Stimulated activated CD8-positive, alpha-beta memory T cell treated with anti-CD3 and anti-CD28 coated beads, Interleukin-4, amount 100 ng/mL, for 24 hours (primary cell): ENCODE measurements at places on chromosomes 1 and 21.

DNA sequence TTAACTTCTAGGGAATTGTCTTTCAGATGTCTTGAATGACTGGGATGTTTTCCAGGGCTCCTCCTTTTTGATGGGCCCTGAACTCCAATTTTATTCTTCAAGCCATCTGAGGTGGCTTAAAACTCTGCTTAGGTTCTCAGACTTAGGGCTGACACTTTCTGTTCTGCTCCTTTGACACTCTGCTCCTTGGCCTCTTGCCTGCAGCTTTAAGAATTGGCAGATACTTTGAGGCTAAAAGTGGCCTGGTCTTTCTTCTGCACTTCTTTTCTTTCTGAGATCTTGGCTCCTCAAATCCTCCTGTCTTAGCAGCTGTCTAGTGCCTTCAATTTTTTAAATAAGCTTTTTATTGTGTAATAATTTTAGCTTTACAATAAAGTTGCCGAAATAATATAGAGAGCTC, 294.6 kb downstream of the RPS6KC1 start:
- no peak for DNase-seq

DNA sequence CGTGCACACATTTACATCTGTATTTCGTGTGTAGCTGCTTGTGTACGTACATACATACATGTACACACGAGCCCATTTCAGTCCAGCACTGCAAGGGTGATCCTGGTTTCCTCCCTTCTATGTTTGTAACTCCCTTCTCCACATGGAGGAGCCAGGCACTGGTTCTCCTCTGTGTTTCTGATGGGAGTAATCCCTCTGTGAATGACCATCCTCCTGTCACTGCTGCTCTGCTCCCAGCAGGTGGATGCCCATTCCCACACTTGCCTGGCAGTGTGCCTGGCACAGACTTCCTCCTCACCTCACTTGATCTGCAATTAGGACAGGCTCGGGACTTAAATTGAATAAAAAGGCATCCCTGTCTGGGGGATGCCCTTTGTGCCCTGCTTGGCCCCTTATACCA, 37.1 kb downstream of the TRAPPC10 start:
- DNase-seq, result no peak

DNA sequence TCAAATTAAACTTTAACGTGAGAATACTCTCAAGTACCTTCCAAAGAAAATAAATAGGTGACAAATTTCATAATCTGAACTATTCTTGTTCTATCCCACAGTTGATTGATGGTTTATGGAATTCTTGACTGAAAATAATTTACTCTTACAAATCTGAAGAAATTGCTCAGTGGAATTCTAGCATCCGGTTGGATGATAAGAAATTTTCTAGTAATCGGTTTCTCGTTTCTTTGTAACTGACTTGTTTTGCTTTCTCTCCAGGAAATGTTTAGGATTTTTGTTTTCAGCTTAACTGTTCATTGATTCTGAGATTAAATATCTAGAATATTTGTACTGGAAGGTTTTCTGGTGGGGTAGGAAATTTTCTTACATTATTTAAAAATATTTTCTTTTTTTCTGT, 558.9 kb upstream of the ADAMTS5 start:
- DNase-seq, result no peak

- no peak for DNase-seq
Observed at GRCh38 chr1:184188037-184188436, 136.5 kb downstream of the TSEN15 start.

DNA sequence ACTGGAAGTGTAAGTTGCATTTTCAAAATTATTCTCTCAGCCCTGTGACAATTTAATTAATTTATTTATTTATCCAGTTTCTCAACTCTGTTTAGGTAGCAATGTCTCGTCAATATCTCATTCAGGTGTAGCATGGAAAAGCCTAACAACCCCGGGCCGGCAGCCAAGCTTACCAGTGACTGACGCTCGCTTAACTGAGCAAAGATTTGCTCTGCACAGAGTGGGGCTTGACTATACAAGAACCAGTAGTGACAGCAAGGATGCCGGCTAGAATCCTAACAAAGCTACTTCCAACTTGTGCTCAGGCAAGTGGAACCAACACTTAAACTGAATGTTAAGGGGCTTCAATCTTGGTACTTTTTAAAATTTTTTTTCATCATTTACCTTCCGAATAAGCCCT, 80.9 kb upstream of the ESRRG start:
- no peak for DNase-seq

- no peak for DNase-seq
Observed at GRCh38 chr1:81358151-81358550, 442.6 kb upstream of the ADGRL2 start.

DNA sequence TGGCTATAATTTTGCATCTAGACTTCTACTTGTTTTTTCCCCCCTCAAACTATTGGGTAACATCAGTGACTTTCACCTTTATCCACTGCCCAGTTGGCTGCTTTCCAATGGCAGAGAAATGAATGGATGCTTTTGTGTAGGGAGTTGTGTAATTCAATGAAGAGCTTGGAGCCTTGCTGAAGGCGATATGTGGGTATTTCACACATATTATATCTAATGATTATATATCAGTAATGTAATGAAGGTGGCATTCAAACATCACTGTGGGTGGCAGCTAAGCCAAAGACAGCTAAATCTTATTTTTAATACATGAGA, 81.2 kb downstream of the TGFB2 start:
- no peak for DNase-seq

GRCh38 chr1:109901141-109901523, 9.5 kb upstream of the CSF1 start:
- DNase-seq, result no peak

DNA sequence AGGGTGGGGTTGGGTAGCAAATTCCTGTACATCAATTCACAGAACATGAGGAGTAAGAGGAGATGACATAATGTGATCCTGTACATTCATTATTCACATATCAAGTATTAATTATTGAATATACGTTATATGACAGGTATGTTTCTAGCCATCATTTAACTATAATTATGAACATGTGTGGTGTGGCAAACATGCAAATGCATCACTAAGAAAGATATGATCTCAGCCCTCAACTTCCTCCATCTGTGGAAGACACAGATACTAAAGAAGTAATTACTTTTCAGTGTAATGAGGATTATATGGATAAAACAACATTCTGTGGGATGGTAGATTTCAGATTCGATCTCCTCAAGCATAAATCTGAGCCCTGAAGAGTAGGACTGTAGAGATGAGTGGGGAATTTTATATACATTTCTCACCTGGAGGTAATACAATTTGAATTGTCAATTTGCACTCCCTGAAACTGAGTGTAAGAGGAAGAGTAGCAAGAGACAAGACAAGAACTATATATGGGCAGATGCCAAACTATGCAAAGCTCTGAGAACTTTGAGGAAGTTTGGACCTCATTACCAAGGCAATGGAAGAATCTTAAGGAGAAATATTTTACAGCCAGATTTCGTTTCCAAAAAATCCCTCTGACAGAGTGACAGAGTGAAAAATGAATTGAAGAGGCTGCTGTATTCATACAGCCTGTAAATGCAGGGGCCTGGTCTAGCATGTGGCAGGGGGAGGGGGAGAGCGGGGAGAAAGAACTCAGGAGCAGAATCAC, 275.5 kb downstream of the TPR start:
- no peak for DNase-seq

GRCh38 chr1:37721565-37721964, 29.2 kb downstream of the CDCA8 start:
- no peak for DNase-seq

DNA sequence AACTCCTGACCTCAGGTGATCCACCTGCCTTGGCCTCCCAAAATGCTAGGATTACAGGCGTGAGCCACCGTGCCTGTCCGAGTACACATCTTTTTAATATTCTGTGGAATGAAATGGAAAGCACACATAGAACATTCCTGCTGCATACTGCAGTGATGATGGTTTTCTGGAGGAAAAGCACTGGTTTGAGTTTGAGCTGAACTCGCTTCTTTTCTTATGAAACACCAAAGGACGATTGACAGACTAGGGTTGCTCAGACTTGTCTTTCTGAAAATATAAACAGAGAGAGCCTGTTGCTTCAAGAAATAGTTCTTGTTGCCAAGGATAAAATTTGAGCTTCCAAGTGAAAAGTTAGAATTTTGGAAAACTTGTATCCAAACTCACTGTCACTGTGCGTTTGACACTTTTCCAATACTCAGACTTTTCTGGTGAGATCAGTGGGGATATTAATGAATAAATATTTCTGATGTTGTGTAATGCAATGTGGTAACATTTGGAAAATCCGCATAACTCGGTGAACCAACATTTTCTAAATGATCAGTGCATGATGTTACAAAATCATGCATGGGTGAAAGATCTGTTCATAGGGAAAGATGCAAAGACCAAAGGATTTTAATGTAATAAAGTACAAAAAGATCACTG, 15.0 kb upstream of the ERMAP start:
- DNase-seq, result no peak

- DNase-seq, result no peak
Observed at GRCh38 chr21:15275615-15276235, 210.9 kb upstream of the NRIP1 start.

DNA sequence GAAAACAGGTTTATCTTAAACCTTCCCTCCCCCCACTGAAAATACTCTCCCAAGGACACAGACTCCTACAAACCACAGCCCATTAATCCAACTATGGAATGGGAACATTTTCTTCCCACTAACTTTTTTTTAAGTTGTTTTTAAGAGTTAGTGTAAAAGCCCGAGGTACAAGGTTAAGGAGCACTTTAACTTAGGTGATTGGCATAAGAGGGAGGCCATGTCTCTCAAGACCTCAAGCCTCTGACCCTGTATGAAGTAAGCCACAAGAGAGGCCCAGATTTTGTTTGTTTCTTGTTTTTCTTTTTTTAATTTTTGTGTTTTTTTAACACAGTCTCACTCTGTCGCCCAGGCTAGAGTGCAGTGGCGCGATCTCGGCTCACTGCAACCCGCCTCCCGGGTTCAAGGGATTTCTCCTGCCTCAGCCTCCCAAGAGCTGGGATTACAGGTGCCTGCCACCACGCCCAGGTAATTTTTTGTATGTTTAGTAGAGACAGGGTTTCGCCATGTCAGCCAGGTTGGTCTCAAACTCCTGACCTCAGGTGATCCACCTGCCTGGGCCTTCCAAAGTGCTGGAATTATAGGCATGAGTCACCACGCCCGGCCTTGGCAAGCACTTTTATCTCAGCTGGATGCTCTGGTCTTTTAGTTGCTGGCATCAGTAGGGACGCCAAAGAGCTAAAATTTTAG, 14.4 kb downstream of the ARMH1 start:
- no peak for DNase-seq

GRCh38 chr1:14924455-14925331, 228.9 kb upstream of the TMEM51 start:
- DNase-seq, result no peak

- DNase-seq, result no peak
Observed at GRCh38 chr1:64584479-64584878, 114.5 kb downstream of the CACHD1 start.

DNA sequence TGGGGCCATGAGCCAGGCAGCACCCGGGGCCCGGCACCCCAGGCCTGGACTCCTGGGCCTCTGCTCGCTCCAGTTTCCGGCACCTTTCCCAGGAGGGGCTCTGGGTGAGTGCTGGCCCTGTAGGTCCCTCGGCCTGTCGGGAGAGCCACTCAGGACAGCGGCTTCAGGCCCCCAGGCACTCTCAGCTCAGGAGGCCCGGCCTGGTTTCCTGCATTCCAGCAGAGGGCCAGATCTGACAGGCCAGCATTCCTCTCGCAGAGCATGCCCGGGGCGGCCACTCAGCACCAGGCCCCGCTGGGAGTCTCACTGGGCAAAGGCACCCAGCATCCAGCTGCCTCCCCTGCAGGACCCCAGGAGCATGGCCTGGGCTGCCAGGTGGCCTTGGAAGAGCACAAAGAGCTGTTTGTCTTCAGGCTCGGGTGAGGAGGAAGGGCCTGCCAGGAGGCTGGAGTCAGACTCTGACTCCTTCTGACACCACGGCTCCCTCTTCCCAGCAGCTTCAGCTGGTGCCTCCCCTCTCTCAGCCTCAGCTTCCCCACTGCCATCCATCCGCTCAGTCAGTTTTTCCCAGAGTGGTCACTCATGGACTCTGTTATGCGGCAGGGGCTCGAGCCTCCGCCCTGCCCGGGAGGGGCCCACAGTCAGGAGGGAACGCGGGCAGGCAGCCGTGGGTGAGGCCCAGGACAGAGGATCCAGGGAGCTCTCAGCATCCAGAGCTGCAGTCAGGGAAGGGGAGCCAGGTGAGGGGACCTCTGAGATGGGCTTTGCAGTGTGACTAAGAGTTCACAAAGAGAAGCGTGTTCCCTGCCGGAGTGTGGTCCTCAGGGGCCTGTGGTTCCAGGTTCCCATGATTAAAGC, 51.7 kb downstream of the WNT9A start:
- no peak for DNase-seq

DNA sequence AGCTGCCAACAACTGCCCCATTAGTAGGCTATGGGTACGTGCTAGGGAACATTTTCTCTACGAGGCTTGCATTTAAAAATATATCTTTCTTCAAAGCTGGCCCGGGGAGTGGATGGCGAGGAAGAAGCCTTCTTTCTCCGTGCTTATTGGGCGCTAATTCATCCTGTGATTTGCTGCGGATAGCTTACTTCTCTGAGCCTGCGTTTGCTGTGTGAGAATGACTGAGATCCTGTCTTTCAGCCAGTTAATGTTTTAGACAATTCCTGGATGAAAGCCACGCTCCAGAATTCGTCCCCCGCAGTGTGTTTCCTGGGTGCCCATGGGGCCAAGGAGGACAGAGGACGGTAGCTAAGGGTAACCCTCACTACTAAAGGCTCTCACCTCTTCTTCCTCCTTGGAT, 57.8 kb upstream of the TARBP1 start:
- DNase-seq, result no peak

DNA sequence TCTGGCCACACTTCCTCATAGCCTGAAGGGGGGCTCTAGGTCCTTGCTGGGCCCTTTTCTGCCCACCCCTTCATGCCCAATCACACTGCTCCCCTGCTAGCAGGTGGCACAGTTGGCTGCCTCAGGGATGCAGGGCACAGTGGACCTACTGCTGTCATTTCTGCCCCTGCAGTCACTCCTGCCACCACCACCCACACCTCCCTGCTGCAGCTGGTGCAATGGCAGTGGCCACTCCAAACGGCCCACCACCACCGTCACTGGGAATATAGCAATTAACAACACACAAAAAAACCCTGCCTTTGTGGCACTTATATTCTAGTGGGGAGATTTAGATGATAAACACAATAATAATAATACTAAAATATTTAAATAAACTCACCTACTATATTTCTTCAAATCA, 162.4 kb upstream of the DUSP10 start:
- no peak for DNase-seq

- no peak for DNase-seq
Observed at GRCh38 chr21:27362249-27362648, 395.4 kb upstream of the ADAMTS5 start.

GRCh38 chr1:198763298-198763714, 124.5 kb downstream of the PTPRC start:
- DNase-seq, result no peak

DNA sequence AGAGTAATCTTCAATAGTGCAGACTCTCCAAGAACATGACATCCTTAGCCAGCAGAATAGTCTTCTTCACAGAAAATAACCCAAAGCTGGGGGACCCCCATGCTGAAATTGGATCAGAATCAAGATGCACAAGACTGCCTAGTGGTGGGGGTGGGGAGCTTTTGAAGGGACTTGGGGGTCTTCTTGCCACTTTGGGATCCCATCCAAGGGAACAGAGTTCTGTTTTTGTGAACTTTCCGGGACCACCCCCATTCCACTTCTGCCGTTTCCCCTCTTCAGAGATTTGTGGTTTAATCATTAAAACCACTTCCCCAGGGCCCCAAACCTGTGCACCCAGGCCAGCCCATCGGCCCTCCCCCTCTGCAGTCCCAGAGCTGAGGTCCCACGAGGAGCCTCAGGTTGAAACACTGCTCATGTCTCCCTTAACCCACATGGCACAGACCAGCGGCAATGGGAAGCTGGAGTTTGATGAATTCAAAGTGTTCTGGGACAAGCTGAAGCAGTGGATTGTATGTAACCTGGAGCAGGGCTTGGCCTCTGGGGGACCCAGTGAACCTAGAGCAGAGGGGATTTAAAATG, 44.9 kb downstream of the CAPN9 start:
- no peak for DNase-seq
